HS-27A (cell line): ENCODE measurements at places on chromosomes 2 and 18.

- DNase-seq = no peak
Observed at GRCh38 chr2:155250800-155251199, 552.3 kb downstream of the KCNJ3 start.

DNA sequence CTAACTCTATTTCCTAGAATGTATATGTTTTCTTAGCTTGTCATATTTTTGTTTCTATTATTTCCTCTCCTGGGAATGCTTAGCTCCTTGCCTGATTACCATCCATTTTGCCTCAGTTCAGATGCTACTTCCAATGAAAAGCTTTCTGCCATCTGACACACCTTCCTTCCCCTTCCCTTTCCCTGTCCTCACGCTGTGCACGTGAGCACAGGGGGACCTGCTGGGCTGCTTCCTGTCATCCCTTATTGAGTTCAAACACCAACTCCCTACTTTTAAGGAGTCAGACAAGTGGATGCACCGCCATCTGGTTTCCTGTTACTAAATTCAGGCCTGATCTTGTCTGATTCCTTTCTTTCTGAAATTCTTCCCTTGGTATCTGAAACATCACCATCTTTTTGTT is 2.4 kb upstream of the INO80C start:
- DNase-seq = no peak

GRCh38 chr18:23138471-23138870 is 3.2 kb downstream of the CABLES1 start:
- DNase-seq = no peak

GRCh38 chr2:86048888-86049287 is 56.8 kb downstream of the POLR1A start:
- no peak for DNase-seq

GRCh38 chr2:86079981-86080911 is 25.4 kb downstream of the POLR1A start:
- no peak for DNase-seq

DNA sequence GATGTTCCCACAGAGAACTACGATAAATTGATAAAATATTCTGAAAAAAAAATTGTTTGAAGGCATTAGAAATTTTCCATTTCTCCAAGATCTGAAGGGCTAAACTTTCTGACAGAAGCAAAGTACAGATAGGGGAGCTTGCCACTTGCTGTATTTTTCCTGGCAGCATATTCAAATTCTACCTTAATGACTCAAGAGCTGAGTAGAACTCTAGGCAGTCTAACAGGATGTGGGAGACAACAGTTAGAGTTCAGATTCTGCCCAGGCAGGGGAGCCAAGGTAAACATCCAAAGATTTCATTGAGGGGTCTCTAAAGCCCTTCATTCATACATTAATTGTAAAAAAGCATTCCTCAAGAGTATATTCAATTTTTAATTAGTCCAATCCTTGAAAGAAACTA is 46.0 kb upstream of the RIT2 start:
- DNase-seq = peak; percentile 20

DNA sequence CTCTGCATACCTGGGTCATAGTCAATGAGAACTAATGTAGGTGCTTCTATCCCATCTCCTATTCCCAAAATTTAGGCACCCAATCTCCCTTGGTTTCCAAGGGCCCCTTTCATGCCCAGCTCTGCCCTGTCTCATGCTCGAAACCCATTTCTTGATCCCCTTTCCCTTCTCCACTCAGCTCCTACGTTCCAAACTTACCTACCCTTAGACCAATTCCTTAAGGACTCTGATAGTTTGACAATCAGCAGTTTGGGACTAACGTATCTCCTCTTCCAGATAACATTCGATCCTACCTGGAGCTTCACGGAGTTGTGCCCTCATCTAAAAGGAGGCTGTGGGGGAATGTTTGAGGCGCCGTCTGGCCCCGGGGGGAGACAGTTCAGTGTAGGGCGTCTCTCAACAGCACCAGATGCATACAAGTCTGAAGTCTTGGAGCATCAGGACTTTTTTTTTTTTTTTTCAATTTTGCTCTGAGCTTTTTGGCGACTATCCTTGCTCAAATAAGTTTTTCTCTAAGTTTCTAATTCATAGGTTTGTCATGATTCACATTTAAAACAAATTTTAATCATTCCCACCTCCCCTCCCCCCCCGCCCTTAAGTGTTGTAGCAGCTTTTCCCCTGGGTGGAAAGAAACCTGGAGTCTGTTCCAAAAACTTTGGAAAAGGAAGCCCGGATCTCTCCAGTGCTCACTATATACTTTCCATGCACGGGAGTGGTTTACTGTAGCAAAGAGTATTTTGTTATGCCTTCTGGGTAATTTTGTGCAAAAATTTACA is 141.2 kb upstream of the LGALSL start:
- DNase-seq = no peak

DNA sequence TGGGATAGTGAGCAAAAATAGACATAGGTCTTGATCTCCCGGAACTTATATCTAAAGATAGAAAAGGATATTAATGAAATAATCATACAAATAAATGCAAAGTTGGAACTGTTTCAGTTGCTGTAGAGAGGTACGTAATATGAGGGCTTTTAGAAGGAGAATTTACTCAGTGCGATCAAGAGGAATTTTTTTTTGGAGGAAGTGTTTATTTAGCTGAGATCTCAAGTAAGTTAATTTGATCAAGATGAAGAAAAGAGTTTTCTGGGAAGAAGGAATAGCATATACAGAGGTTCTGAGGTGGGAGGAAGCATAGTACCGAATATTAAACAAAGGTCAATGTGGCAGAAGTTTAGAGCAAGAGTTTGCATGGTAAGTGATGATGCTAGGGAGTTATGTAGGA is 11.3 kb downstream of the MBD5 start:
- no peak for DNase-seq

GRCh38 chr2:137838255-137839092 is 125.8 kb upstream of the HNMT start:
- DNase-seq = no peak

- no peak for DNase-seq
Observed at GRCh38 chr18:8899000-8899399, 193.6 kb downstream of the MTCL1 start.

DNA sequence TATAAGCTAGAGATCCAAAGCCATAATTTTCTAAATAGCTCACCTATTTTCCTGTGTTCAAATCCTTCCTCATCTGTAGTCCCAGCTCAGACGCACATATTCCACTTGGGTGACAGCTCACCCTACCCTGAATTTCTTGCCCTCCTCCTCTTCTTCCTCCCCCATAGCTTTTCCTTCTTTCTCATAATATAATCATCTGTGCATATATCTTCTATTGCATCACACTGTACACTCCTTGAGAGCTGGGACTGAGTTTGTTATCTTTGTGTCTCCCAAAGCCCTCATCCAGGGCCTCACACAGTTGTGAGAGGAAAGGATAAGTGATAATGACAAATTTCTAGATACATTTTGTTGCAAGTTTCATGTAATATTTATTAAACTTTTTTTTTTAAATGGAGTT is 55.9 kb upstream of the RTN4 start:
- DNase-seq = no peak

DNA sequence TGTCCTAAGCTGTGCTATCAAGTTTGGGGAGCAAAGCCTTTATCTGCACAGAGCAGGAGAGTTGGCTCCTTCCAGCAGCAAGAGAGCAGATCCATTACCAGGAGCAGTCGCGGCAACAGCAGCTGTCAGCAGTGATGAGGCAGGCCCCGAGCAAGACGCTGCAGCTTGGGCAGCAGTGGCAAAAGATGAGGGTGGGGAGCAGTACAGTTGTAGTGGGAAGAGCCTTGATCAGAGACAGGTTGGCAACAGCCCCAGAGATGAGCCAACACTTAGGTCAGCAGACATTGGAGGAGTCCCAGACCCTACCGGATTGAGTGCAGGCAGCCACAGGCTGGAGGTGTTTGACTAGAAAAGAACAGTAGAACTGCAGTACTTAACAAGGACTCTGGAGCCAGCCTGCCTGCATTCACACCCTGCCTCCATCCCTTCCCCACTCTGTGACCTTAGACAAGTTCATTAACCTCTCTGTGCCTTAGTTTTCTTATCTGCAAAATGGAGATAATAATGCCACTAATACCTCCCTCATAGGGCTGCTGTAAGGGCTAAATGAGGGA is 117.1 kb upstream of the SERTAD2 start:
- no peak for DNase-seq

DNA sequence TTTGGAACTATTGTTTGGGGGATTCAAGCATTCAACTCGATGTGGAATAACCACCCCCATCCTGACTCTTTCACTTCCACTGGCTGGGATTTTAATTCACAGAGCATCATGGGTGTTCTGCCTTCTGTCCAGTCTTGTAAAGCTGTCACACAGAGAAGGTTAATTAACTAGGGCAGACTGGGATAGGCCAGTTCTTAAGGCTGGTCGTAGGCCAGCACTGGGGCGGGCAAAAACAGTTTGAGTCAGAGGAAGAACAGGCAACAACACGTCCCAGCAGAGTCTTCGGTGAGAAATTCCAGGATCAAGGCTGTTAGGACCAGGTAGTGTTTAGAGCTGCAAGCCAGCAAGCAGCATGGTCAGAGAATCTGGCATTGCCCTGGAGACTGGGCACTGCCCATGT is 4.0 kb upstream of the RNF152 start:
- DNase-seq = no peak

DNA sequence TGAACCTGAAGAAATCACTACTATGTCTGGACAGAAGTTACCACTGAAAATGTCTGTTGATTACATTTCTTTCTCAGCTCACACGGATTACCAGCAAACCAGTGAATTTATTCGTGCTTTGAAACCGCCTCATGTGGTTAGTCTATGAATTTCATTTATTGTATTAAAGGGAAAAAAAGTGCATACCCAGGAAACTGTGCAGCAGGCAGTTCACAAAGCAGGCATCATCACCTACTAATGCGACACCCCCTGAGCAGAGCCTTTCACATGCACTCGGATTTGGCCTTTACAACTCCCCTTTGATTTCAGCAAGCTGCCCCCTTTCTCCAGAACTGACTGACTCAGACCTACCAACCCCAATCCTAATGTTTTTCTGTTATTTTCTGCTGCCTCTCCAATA is 20.1 kb downstream of the CPSF3 start:
- no peak for DNase-seq

- DNase-seq = no peak
Observed at GRCh38 chr2:4762951-4763376, 929.2 kb upstream of the SOX11 start.

GRCh38 chr18:57629422-57629821 is 7.8 kb upstream of the NARS1 start:
- DNase-seq = no peak

GRCh38 chr2:42830922-42831574 is 38.7 kb upstream of the HAAO start:
- DNase-seq = no peak

DNA sequence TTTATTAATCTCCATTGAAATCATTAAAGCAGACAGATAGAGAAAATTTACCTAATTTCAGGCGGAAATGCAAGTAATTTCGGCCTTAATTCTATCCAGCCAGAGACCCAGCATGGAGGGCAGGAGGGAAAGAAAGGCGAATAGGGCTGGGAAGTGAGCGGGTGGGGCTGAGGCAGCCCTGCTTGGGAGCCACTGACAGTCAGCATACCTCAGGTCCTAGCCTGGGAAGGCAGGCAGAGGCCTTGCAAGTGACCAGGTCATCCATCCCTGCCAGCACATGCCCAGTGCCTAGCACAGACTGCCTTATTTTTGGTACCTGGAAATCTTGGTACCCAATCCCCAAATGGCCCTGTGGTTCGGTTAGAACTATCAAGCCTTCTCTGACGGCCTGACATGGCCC is 1.5 kb downstream of the GDF7 start:
- no peak for DNase-seq

DNA sequence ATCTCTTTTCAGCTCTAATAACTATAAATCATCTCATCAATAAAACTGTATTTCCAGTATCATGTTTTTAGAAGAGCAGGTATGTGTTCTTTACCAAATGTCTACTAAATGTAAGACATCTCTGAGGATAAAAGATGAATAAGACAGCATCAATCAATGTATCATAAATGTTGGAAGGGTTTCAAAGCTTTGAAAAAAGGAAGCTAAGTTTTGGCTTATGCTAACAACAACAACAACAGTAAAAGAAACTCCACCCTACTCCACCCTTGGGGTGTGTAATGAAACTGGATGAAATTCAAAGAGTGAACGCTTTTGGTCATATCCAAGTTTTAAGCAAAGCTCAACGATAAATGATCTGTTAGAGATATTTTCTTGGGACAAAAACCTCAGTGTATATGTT is 17.1 kb downstream of the PRKD3 start:
- no peak for DNase-seq

DNA sequence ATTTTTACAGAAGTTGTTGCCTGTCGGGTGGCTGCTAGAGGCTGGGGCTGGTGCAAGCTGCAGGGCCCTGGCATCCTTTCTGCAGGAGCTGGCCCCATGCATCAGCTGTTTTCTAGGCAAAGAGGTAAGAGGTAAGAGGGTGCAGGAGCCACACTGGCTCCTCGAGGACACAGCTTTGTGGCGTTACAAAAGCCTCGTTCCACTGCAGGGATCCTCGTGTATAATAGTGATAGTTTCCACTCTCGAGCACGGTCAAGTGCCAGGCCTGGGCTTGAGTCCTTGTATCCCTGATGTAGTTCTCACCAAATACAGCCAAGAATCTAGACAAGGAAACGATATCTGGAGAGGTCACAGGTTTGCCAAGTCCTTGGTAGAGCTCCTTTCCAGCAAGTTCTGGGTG is 33.2 kb upstream of the FHOD3 start:
- no peak for DNase-seq

- no peak for DNase-seq
Observed at GRCh38 chr2:77443076-77443475, 79.1 kb downstream of the LRRTM4 start.

DNA sequence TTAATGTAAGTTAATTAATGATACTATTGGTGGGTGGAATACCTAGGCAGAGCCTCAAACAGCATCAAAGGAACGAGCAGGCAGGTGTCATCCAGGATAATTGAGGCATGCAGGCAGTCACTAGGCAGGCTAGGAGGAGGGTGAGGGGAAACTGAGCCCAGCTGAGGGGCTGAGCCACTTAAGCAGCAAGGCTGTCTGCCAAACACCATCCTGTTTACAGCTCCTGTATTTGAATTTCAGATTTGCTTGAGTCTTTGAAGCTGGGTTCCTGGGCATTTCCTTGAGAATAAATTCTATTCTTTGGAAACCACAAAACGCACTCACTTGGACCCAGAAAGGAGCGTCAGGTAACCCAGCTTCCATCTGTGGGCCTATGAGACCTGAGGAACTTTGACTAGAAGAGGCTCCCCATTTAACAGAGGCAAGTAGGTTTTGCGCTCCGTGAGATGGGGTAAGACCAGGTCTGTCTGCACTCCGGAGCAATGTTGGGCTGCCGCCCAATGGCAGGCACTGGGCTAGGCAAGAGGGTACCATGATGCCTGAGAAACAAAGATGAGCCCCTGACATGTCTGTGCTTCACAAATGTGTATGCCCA is 2.0 kb downstream of the EDAR start:
- DNase-seq = no peak

GRCh38 chr2:29193681-29194080 is 78.5 kb downstream of the CLIP4 start:
- DNase-seq = no peak
